ENCODE measurements at places on chromosomes 5 and 9.

DNA sequence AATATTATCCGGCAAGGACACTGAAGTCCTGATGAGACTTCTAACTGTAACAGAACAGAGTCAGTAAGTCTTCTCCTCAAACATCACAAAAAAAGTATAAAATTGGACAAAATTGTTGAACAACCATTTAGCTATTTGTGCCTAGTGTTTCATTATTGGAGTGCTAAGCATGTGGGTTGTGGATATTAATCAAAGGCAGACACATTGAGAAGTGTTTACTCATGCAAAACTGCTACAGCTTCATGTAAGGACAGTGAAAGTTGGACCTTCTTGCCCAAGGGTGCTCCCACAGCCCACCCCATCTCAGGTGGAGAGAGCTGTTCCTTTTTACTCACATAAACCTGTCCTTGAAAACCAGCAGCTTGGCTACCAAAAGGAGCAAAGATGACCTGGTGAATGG, 355.1 kb upstream of the DAB2 start:
- DNase-seq, result no peak

GRCh38 chr5:147169399-147169798, 65.4 kb upstream of the STK32A start:
- DNase-seq, result no peak

DNA sequence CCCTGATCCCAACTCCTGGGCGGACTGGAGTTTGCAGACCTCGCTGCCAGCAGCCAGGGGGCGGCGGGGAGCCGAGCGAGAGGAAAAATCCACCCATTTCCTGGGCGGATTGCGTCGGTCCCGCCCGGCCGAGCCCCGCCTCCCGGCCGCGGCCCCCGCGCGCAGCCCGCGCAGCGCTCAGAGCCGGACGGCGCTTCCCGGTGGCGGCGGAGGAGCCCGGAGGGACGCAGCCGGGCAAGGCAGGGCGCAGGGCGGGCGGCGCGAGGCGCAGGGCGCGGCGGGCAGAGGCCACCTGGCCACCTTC, at the start of gene OLFM1:
Gene OLFM1, plus strand, starts transcription at position 180 of the 304 bp plus-strand sequence. CDS start 322 bp downstream, outside the sequence.
- DNase-seq, result peak; percentile 59

DNA sequence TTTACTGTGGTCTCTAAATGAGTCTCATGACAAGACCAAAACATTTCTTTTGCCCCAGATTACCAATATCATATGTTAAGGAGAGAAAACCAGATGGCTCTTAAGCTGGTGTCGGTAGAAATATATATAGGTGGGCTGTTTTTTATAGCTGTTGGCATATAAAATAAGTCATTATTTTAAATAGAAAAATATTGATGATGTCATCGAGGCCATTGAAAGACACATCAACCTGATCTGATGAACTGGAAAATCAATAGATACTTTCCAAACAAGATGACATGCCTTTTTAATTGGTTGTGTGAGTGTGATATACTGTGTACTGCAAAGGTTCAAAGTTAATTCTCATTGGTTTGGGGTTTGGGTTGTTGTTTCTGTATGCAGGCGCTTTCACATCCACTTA, 617.3 kb downstream of the CCDC171 start:
- DNase-seq, result no peak

GRCh38 chr5:151063142-151063989, 17.5 kb downstream of the TNIP1 start:
- DNase-seq, result no peak

DNA sequence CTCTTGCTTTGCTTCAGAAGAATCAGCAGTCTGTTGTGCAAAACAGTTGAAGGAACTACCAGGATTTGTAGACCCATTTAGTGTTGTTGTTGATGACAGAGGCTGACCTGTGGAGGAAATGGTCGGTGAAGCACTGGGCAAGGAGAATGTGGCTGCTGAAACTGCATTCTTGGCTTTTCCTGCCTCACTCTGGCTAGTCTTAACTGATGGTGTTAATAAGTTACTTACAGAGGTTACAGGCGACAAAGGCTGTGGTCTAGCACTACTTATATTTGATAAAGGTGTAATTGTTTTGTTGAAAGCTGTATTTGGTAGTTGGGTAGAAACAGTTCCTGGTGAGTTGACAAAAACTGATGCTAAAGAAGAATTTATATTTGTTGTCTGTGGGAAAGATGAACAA, 31.5 kb downstream of the MLANA start:
- no peak for DNase-seq

GRCh38 chr5:91219803-91220371, 163.2 kb downstream of the ARRDC3 start:
- DNase-seq, result peak; percentile 62

All from activated CD8-positive, alpha-beta T cell treated with anti-CD3 and anti-CD28 coated beads for 36 hours (primary cell).